ENCODE measurements at places on chromosomes 6 and 20.

DNA sequence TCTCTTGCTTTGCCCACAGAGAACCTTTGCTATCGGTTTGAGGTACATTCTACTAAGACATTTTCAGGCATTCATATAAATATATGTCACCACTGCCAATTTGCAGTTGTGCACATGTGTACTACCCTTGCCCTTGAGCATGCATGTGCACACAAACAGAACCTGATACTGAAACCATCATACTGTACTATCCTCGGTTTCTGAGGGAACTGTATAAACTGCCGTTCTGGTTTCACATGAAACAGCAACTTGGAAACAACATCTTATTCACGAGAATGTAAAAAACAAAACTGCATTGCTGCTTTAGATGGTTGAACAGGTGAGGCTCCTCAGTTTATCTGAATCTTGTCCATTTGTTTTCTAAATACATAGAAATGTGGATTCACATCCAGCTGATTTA lies 151.2 kb upstream of the TMEM170B start:
- DNase-seq: peak; percentile 88

DNA sequence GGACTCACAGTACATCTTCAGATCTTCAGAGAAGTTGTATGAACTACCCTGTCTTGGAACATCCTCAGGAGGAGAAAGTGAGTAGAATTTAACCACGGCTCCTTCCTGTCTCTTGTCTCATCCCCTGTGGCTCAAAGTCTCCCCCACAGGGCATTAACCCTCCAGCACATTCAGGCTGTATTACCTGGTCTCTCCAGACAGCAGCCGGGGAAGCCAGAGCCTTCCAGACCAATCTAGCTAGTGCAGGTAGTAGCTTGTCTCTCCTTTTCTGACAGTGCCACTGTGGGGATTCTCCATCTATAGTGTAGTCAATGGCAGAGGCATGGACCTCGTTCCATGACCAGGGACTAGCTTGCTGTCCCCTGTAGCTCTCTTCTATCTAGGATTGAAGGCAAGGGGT lies 16.9 kb upstream of the ELMO2 start:
- DNase-seq: no peak

- DNase-seq: no peak
Measured at GRCh38 chr20:44572551-44573500, 9.6 kb upstream of the PKIG start.

DNA sequence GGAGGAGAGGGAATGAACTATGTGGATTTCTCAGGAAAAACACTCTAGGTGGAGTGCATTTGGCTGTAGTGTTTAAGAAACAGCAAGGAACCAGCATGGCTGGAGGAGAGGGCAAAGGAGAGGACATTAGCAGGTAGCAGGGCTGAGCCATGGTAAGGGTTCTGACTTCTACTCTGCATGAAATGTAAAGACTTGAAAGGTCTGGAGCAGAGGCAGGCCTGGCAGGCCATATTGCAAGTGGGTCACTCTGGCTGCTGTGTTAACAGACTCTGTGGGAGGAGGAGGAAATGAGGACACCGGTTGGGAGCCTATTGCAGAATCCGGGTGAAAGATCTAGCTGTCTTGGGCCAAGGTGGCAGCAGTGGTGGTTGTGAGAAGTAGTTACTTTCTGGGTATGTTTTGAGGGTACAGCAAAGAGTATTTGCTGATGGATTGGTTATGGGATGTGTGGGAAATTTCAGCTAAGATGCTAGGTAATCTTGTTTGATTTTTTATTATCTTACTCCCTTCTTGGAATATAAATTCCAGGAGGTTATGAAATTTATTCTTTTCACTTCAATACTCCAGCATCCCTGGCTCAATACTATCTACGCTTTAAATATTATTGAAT lies 115.9 kb upstream of the BCLAF1 start:
- DNase-seq: no peak

GRCh38 chr6:144321839-144322591 lies 36.9 kb downstream of the UTRN start:
- no peak for DNase-seq

DNA sequence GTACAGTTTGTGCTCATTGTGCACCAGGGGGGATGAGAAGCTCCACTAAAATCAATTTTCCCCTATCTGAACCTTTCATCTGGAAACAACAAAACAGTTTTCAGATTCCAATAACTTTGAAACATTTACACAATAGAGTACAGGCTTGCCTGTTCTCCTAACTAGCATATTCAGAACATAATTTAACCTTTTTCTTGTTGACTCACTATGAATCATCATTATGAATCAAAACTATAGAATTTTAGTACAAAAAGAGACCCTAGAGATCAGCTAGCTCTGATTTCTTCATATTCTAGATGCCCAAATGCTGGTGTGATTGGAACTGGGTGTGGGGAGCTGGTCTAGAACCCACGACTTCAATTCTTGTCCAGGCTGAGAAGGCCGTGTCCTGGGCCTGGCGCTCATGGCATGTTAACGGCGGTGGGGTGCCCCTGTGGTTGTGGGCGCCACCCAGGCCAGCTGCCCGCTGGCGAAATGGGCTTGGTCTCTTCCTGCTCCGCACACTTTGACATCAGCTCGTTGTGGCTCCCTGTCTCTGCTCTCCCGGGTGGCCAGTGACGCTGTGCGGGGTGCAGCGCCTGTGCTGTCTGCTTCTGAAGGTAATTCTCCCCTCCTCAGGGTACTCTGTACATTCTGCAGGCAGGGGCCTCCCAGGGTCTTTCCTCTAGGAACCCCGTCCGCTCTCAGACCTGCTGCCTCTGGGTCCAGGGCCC lies 29.9 kb upstream of the AGPAT4 start:
- no peak for DNase-seq

DNA sequence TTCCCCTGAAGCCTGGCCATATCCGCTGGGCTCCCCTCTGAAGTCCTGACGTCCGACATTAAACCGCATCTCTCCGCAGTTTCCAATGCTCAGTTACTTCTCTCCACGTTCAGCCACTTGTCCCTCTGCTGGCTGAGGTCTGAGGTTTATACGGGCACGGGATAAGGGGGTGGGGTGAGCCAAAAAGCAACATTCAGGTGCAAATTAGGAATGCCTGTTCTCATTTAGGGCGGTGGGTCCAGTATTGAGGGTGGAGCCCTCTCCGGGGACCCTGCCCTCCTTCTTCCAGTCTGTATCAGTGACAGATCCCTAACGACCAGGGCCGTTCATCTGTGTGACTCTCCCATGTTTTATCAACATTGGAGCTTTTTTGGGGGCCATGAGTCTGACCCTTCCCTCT lies 1454.4 kb downstream of the HACE1 start:
- DNase-seq: no peak

- no peak for DNase-seq
Measured at GRCh38 chr20:461254-462198, 807 bp downstream of the TBC1D20 start.

DNA sequence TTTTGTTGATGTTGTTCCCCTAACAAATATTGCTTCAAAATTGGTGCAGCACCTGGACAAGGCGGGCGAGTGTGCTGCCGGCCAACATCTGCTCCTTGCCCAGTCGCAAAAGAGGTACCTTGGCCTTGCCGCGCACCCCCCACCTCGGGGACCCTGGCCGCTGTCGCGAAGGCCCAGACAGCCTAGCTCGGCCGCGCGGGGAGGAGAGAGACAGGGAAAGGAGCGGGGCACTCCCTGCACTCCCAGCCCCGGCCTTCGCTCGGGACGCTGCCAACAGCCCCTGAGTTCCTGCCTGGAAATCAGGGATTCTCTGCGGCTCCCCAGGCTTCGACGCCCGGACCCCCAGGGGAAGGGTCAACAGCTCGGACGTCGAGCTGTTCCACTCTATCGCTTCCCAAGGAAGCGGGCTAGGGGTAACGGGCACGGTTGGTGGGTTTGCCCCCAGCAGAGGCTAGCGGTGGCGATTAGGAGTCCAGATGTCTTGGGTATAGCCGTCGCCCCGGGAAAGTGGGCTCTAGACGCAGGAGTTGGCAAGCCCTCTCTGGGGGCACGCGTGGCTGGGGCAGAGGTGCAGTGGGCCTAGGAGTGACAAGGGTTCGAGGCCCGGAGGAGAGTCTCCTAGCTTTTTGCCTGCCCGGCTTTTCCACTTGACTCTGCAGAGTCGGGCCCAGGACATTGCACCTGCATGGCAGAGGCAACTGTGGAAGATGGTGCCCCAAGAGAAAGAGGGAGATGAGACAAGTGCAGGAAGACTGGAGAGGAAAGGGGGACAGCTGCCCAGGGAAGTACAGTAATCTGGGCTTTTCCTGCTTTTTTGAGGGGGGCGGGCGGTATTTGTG lies 8.2 kb downstream of the POU3F2 start:
- no peak for DNase-seq

GRCh38 chr20:40604416-40604815 lies 84.6 kb downstream of the MAFB start:
- no peak for DNase-seq

GRCh38 chr6:117409420-117409819 lies 16.3 kb downstream of the ROS1 start:
- DNase-seq: no peak

DNA sequence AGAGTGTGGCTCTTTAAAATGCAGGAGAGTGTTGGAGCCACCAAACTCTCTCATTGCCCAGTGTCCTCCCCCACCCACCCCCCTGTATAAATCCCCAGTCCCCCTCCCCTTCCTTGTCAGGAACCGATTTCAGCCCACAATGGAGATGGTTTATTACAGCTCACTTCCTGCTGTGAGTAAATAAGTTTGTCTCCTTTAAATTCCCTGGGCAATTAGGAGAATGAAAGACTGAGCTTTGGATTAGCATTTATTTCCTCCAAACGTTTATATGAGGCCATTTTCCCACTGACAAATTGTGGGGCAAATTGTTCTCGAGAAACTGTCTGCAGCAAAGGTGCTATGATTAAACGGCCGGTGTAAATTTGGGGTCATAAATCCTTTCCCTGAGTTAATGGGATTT lies 128.8 kb downstream of the DHX35 start:
- DNase-seq: no peak

GRCh38 chr6:142207265-142207877 lies 60.3 kb downstream of the VTA1 start:
- DNase-seq: no peak
